ENCODE measurements at places on chromosomes 16 and 17. TPM values are rescaled to one million over a fixed set of nuclear protein-coding genes. Genes with fewer than 3 reads are reported as not detected.

BAIAP3 gene
- 2.1 TPM for total RNA-seq

DPEP3 gene
- total RNA-seq, result not detected

PRR15L gene
- 6.9 TPM for total RNA-seq

KRT33A gene
- total RNA-seq, result not detected

LRRC36 gene
- not detected for total RNA-seq

ZFHX3 gene
- 14.2 TPM for total RNA-seq

RNU2-1 gene
- total RNA-seq, result not detected

KRTAP9-8 gene
- not detected for total RNA-seq

KRTAP17-1 gene
- total RNA-seq, result not detected

FBXL16 gene
- total RNA-seq, result 0.40 TPM

KCNH6 gene
- 0.05 TPM for total RNA-seq

KRT39 gene
- total RNA-seq, result not detected

CCL8 gene
- not detected for total RNA-seq

CTRB1 gene
- not detected for total RNA-seq

CDRT15L2 gene
- total RNA-seq, result not detected

CCL14 gene
- not detected for total RNA-seq

DLX3 gene
- not detected for total RNA-seq

NPIPB6 gene
- 0.69 TPM for total RNA-seq

MTMR4 gene
- 46.1 TPM for total RNA-seq

PRKCB gene
- not detected for total RNA-seq

ABCA10 gene
- total RNA-seq, result 0.55 TPM

PLD2 gene
- total RNA-seq, result 16.0 TPM

TSNAXIP1 gene
- total RNA-seq, result 4.8 TPM

NETO2 gene
- total RNA-seq, result 20.1 TPM

CDH13 gene
- 22.9 TPM for total RNA-seq

PPY gene
- not detected for total RNA-seq

TPSG1 gene
- total RNA-seq, result not detected

CA7 gene
- not detected for total RNA-seq

EFNB3 gene
- total RNA-seq, result 2.9 TPM

YPEL2 gene
- 14.2 TPM for total RNA-seq

BCAR1 gene
- 48.6 TPM for total RNA-seq

ASB16 gene
- not detected for total RNA-seq

EME1 gene
- total RNA-seq, result 0.55 TPM

NEUROD2 gene
- not detected for total RNA-seq

FGF11 gene
- total RNA-seq, result 10.7 TPM

PTRH2 gene
- total RNA-seq, result 31.6 TPM

SYNGR3 gene
- total RNA-seq, result 2.0 TPM

FOXL1 gene
- total RNA-seq, result 2.1 TPM

DNAH3 gene
- total RNA-seq, result not detected

MIF4GD gene
- 15.1 TPM for total RNA-seq

CIBAR2 gene
- total RNA-seq, result not detected

CDK3 gene
- total RNA-seq, result 0.87 TPM

All from renal cortical epithelial cell (primary cell).